CD8-positive, alpha-beta T cell (primary cell): ENCODE measurements at places on chromosomes 16 and 17.
A peak's percentile ranks its signal among the peaks of the same experiment; 100 is the strongest.

- no peak for DNase-seq
These were observed 176.0 kb downstream of the WWOX start for GRCh38 chr16:78275420-78275819.

GRCh38 chr16:22810226-22810625 is 3.7 kb upstream of the HS3ST2 start:
- no peak for DNase-seq

- no peak for DNase-seq
These were observed 541.9 kb upstream of the CDH11 start for GRCh38 chr16:65663774-65664173.

DNA sequence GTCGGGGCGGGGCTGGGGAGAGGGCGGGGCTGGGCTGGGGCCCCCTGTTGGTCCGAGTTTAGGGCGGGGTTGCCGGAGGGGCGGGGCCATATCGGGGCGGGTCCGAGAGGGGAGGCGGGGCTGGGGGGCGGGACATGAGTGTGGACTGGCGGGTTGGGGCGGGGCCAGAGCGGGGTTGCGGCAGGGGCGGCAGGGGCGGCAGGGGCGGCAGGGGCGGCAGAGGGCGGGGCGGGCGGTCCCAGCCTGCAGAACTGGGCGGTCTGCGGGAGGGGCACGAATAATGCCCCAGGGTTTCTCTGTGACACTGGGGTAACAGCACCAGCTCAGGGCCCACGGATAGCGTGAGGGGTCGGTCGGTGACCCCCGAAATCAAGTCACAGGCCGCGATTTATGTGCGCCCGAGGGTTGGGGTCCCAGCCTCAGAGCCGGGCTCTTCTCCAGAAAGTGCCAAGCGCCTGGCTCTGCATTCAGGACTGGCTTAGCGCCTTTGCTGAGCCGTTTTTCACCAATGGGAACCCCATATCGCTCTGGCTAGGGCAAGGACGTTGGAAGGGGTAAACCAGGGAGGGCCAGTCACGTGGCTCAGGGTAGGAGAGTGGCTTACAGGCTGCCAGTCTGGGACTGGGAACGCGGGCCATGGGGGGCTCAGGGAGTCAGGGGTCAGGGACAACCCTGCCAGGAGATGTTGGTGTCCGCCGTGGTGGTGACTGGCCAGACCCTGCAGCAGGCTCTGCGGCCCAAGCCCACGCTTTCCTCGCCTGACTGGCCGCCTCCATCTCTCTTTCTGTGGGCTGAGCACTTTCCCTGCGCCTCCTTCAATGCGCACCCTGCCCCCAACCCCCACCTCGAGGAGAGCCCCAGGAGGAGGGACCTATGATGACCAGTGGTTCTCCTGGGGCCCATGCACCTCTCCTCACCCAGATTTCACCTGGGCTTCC is 1.2 kb upstream of the METTL26 start:
- DNase-seq, result peak; percentile 83

GRCh38 chr16:59252317-59252716 is 518.2 kb upstream of the GOT2 start:
- no peak for DNase-seq
